ENCODE measurements at places on chromosomes 1 and 21. TPM values are rescaled to one million over a fixed set of nuclear protein-coding genes. Genes with fewer than 3 reads are reported as not detected.

The SPATA1 gene
- total RNA-seq: 2.5 TPM

The KIF21B gene
- 5.6 TPM for total RNA-seq

The SNX27 gene
- 46.3 TPM for total RNA-seq

The ERRFI1 gene
- total RNA-seq: 71.3 TPM

The DIRAS3 gene
- 8.8 TPM for total RNA-seq

The KRTAP10-1 gene
- total RNA-seq: not detected

The PRR9 gene
- total RNA-seq: not detected

The PAPPA2 gene
- 93.5 TPM for total RNA-seq

The CFHR4 gene
- 0.35 TPM for total RNA-seq

The ZNF593 gene
- 22.4 TPM for total RNA-seq

The THEMIS2 gene
- 47.2 TPM for total RNA-seq

The CHI3L1 gene
- total RNA-seq: 49.5 TPM

The AMY1C gene
- not detected for total RNA-seq

The OTUD3 gene
- 12.9 TPM for total RNA-seq

The CAMK1G gene
- 1.4 TPM for total RNA-seq

The TSSK3 gene
- 4.3 TPM for total RNA-seq

The OR2T11 gene
- total RNA-seq: 0.57 TPM

The LCE1D gene
- total RNA-seq: not detected

The LHX8 gene
- total RNA-seq: not detected

The RYR2 gene
- 0.60 TPM for total RNA-seq

The LCE3E gene
- not detected for total RNA-seq

The ZFYVE9 gene
- total RNA-seq: 18.9 TPM

The OR2AK2 gene
- not detected for total RNA-seq

All from kidney (tissue), 22 donors.